ENCODE measurements at places on chromosomes 2 and 18. TPM values are rescaled to one million over a fixed set of nuclear protein-coding genes. Genes with fewer than 3 reads are reported as not detected.

Gene HOXD4
- not detected for total RNA-seq

Gene RNU2-63P
- 8.5 TPM for total RNA-seq

Gene NPHP1
- total RNA-seq: 2.8 TPM

Gene DOCK10
- 196 TPM for total RNA-seq

Gene REG3G
- total RNA-seq: not detected

Gene SH2D6
- total RNA-seq: 1.7 TPM

Gene BMP10
- total RNA-seq: not detected

Gene TSGA10
- total RNA-seq: 6.4 TPM

Gene SDC1
- total RNA-seq: not detected

Gene FHOD3
- not detected for total RNA-seq

Gene CIB4
- not detected for total RNA-seq

Gene TBC1D8
- total RNA-seq: 3.4 TPM

Gene ARHGEF4
- 1.9 TPM for total RNA-seq

Gene TP53I3
- total RNA-seq: 1.0 TPM

Gene TMEM247
- not detected for total RNA-seq

Gene ELOA2
- not detected for total RNA-seq

Gene MAB21L4
- not detected for total RNA-seq

Gene ADRA2B
- total RNA-seq: 0.30 TPM

Gene OTOS
- total RNA-seq: not detected

Gene UGT1A10
- total RNA-seq: not detected

Gene CACNB4
- 0.26 TPM for total RNA-seq

Gene ALPG
- not detected for total RNA-seq

Gene EVX2
- total RNA-seq: not detected

Gene EVA1A
- total RNA-seq: 0.11 TPM

Gene LBX2
- 0.28 TPM for total RNA-seq

Gene ATL2
- total RNA-seq: 29.9 TPM

Gene DSG1
- total RNA-seq: not detected

Gene PJVK
- total RNA-seq: 1.9 TPM

Gene TNFAIP6
- not detected for total RNA-seq

Gene SCYGR4
- total RNA-seq: not detected

Gene CYTIP
- 536 TPM for total RNA-seq

Gene GKN2
- not detected for total RNA-seq

Gene UBE2F
- total RNA-seq: 75.5 TPM

Gene CBLN2
- not detected for total RNA-seq

Gene LOXHD1
- total RNA-seq: 0.05 TPM

Gene CROCC2
- total RNA-seq: not detected

Gene DCDC2C
- total RNA-seq: not detected

Gene AKAIN1
- total RNA-seq: not detected

Gene CCBE1
- 0.14 TPM for total RNA-seq

Gene SATB2
- total RNA-seq: 0.07 TPM

Gene ACMSD
- not detected for total RNA-seq

Gene TPO
- not detected for total RNA-seq

Gene CD8B2
- total RNA-seq: 0.11 TPM

Gene GRHL1
- total RNA-seq: 0.53 TPM

Gene FAP
- total RNA-seq: not detected

Gene HRH4
- 0.26 TPM for total RNA-seq

Gene NGEF
- total RNA-seq: 2.0 TPM

Gene DLGAP1
- 0.14 TPM for total RNA-seq
